Kidney epithelial cell (primary cell): ENCODE measurements at places on chromosomes 6 and 20. TPM values are rescaled to one million over a fixed set of nuclear protein-coding genes. Genes with fewer than 3 reads are reported as not detected.

Gene ZSCAN9
- total RNA-seq, result 19.2 and 23.7 TPM in 2 replicates

Gene LAMA5
- 359 and 455 TPM in 2 replicates for total RNA-seq

GRCh38 chr6:170135461-170135820 lies 155.4 kb downstream of the DLL1 start:
- DNase-seq, result no peak

- DNase-seq, result peak; percentile 45
Measured at GRCh38 chr6:105898286-105898685, 187.8 kb upstream of the PRDM1 start.

- DNase-seq, result no peak
Measured at GRCh38 chr20:49668181-49668877, 45.3 kb downstream of the B4GALT5 start.

DNA sequence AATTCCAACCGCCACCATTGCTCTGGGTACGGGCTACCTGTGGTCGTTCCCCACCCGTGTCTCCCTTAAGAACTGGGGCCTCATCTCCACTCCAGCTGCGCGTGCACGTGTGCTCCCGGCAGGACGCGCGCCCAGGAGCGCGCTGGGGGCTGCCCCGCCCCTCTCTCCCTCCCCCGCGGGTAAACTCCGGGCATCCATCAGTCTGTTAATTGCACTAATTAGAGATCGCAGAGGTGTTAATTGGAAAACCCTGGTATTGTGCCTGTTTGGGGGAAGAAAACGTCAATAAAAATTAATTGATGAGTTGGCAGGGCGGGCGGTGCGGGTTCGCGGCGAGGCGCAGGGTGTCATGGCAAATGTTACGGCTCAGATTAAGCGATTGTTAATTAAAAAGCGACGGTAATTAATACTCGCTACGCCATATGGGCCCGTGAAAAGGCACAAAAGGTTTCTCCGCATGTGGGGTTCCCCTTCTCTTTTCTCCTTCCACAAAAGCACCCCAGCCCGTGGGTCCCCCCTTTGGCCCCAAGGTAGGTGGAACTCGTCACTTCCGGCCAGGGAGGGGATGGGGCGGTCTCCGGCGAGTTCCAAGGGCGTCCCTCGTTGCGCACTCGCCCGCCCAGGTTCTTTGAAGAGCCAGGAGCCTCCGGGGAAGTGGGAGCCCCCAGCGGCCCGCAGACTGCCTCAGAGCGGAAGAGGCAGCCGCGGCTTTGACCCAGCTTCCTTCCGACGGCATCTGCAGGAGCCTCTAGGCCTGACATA lies 14.4 kb downstream of the FOXP4 start:
- DNase-seq, result no peak

GRCh38 chr6:8545336-8545735 lies 110.0 kb upstream of the SLC35B3 start:
- no peak for DNase-seq

Gene R3HDML
- not detected in 2 replicates for total RNA-seq

Gene NFATC2
- total RNA-seq, result 2.9 and 3.2 TPM in 2 replicates

DNA sequence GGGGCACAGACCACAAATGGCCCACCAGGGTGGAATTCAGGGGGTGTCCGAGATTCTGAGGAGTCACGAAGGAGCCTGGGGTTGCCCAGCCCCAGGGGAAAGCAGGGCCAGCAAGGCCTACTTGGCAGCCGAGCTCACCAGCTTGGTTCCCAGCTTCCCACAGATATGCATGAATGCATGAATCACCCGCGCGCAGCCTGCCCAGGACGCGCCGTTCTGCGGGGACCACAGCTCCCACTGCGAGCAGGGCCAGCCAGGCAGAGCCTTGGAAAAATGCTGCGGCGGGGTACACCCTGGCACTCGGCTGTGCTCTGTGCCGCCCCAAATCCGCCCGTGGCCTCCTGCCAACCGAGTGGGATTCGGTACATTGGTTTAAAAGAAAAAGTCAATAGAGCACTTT lies 211.0 kb downstream of the NFATC2 start:
- DNase-seq, result peak; percentile 37

GRCh38 chr20:39885975-39886649 lies 802.9 kb downstream of the MAFB start:
- DNase-seq, result no peak

- no peak for DNase-seq
Measured at GRCh38 chr6:87718662-87719433, 16.8 kb upstream of the AKIRIN2 start.

GRCh38 chr6:54516321-54516720 lies 208.1 kb downstream of the TINAG start:
- no peak for DNase-seq

Gene PCED1A
- total RNA-seq, result 30.4 and 35.5 TPM in 2 replicates
